Transverse colon (tissue), 4 donors: ENCODE measurements at places on chromosomes 5 and 9. TPM values are rescaled to one million over a fixed set of nuclear protein-coding genes. Genes with fewer than 3 reads are reported as not detected.

GRCh38 chr5:81800797-81801196, 49.9 kb upstream of the SSBP2 start:
- H3K4me1 ChIP-seq: no peaks in the 10 kb centered on the region
- no peaks in the 10 kb centered on the region for H3K36me3 ChIP-seq
- DNase-seq: no peak
- no peaks in the 10 kb centered on the region for H3K27me3 ChIP-seq

- H3K27me3 ChIP-seq: no peaks in the 10 kb centered on the region
- no peaks in the 10 kb centered on the region for H3K36me3 ChIP-seq
- no peak overlapping the region for H3K4me3 ChIP-seq
- no peak for DNase-seq
- H3K27ac ChIP-seq: no peak overlapping the region
Observed at GRCh38 chr5:168171901-168172759, 119.3 kb upstream of the WWC1 start.

GRCh38 chr5:5318426-5319190, 103.9 kb upstream of the ICE1 start:
- H3K4me1 ChIP-seq: no peaks in the 10 kb centered on the region
- no peaks in the 10 kb centered on the region for H3K27me3 ChIP-seq
- no peak overlapping the region for H3K4me3 ChIP-seq
- H3K36me3 ChIP-seq: no peaks in the 10 kb centered on the region

DNA sequence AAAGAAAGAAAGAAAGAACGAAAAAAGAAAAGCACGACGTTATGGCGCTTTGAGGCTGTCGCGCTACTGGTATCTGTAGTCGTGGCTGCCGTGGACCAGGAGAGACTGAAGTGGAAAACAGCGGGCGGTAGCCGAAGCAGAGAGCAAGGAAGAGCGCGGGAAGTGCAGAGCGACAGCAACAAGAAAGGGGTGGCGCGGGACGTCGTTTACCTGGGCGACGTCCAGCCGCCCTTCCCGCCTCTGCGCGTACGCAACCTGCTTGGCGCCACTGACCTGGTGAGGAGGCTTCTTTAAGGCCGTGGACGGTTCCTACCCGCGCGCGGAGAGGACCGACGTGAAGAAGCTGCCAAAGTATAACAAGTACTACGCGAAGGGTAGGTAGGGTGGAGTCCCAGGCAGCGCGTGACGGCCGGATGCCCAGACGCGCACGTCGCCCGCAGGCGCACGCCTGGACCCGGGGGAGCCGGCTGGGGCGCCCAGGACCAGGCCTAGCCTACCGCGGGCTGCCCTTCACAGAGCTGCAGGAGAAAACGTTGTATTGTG, 15.4 kb downstream of the CCL28 start:
- H3K27me3 ChIP-seq: no peaks in the 10 kb centered on the region
- peaks cover 6% of the 10 kb centered on the region for H3K4me1 ChIP-seq
- H3K4me3 ChIP-seq: peak overlapping the region; percentile 27
- DNase-seq: peak; percentile 45

DNA sequence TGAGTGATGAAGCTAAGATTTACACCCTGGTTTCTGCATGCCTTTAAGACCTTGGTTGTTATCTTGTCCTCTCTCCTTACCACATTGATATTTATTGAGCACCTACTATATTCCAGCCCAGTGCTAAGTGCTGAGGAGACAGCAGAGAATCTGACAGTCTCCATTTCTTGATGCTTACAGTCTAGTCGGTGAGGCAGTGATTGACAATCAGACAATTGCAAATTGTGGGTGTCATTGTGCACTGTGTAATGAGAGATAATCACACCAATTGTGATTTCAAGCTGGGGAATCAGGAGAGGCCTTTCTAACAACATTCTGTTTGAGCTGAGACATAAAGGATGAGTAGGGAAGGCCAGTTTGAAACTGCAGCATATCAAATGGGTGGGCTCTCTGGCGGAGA, 41.7 kb upstream of the PPARGC1B start:
- no peaks in the 10 kb centered on the region for H3K4me1 ChIP-seq
- no peak for DNase-seq
- H3K27ac ChIP-seq: no peak overlapping the region
- no peaks in the 10 kb centered on the region for H3K36me3 ChIP-seq
- no peak overlapping the region for H3K4me3 ChIP-seq

GRCh38 chr5:9194509-9194908, 351.4 kb downstream of the SEMA5A start:
- no peaks in the 10 kb centered on the region for H3K4me1 ChIP-seq
- H3K27ac ChIP-seq: no peak overlapping the region
- H3K27me3 ChIP-seq: no peaks in the 10 kb centered on the region
- no peaks in the 10 kb centered on the region for H3K36me3 ChIP-seq
- H3K4me3 ChIP-seq: no peak overlapping the region

DNA sequence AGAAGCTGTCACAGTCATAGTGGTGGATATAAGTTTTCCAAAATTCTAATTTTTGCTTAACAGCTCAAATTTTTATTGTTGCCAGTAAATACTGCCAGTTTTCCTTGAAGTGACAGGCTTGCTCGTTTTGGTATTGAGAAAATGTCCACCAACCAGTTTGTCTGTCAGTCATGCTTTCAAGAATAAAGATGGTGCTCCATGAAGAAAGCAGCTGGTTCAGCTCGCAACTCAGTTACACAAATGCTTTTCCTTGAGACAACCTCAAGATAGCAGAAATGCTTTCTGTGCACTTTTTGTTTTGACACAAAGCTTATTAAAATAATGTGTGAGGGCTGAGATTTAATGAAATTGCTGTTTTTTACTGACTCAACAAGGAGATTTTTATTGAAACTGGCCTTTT, 135.7 kb downstream of the LRRC70 start:
- no peak overlapping the region for H3K27ac ChIP-seq
- H3K4me1 ChIP-seq: no peaks in the 10 kb centered on the region
- no peaks in the 10 kb centered on the region for H3K27me3 ChIP-seq
- H3K4me3 ChIP-seq: no peak overlapping the region
- no peaks in the 10 kb centered on the region for H3K36me3 ChIP-seq

GRCh38 chr5:77065256-77065655, 21.8 kb downstream of the ZBED3 start:
- no peak for DNase-seq
- no peaks in the 10 kb centered on the region for H3K27me3 ChIP-seq

- no peaks in the 10 kb centered on the region for H3K27me3 ChIP-seq
- no peak for DNase-seq
- no peaks in the 10 kb centered on the region for H3K36me3 ChIP-seq
- H3K27ac ChIP-seq: no peak overlapping the region
- H3K4me3 ChIP-seq: no peak overlapping the region
Observed at GRCh38 chr5:34606101-34606500, 50.0 kb upstream of the RAI14 start.

- no peaks in the 10 kb centered on the region for H3K4me1 ChIP-seq
- no peak overlapping the region for H3K27ac ChIP-seq
- DNase-seq: no peak
- H3K36me3 ChIP-seq: no peaks in the 10 kb centered on the region
- no peaks in the 10 kb centered on the region for H3K27me3 ChIP-seq
Observed at GRCh38 chr9:123127512-123128075, 94.1 kb downstream of the GPR21 start.

DNA sequence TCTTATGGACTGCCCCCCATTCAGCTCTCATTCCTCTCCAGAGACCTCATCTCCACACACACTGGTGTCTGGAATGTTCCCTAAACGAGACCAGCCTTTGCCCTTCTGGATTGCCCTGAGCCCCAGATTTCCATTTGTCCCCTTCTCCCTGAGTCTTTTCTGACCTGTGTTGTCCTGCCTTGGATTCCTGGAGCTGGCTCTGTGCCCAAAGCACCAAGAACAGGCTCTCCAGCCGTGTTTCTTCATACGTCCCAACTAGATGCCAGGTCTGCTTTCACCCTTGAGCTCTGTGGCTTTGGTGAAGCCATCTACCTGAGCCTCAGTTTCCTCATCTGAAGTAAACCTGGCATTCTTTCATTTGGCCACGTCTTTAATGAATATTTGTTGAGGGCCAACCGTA, 6.3 kb downstream of the CCDC180 start:
- no peaks in the 10 kb centered on the region for H3K27me3 ChIP-seq
- DNase-seq: no peak
- no peaks in the 10 kb centered on the region for H3K36me3 ChIP-seq

DNA sequence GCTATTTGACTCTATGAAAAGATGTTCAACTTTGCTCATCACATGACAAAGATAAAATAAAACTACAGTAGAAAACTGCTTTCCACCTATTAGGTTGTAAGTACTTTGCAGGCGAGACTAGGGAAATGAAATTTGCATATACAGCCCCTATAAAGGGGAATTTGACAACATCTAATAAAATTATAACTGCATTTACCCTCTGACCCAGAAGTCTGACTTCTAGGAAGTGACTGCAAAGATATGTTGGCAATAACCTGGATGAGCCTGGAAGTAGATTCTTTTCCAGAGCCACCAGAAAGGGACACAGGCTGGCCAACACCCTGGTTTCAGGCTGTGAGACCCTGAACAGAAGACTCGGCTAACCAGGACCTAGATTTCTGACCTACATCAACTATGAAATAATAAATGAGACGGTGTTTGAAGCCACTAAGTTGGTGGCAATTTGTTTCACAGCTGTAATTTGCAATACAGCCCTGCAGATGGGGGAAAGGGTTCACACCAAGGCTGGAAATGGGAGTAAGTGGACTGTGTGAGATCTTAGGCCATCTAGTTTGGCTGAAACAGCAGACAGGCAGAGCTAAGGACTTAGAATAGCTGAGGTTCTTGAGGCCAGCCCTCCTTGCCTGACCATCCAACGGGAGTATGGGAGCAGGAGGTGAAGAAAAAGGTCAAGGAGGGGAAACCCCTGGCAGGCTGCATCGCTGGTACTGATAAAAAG, 106.6 kb downstream of the SIL1 start:
- H3K4me1 ChIP-seq: peaks cover 14% of the 10 kb centered on the region
- no peak overlapping the region for H3K4me3 ChIP-seq
- H3K27me3 ChIP-seq: no peaks in the 10 kb centered on the region

DNA sequence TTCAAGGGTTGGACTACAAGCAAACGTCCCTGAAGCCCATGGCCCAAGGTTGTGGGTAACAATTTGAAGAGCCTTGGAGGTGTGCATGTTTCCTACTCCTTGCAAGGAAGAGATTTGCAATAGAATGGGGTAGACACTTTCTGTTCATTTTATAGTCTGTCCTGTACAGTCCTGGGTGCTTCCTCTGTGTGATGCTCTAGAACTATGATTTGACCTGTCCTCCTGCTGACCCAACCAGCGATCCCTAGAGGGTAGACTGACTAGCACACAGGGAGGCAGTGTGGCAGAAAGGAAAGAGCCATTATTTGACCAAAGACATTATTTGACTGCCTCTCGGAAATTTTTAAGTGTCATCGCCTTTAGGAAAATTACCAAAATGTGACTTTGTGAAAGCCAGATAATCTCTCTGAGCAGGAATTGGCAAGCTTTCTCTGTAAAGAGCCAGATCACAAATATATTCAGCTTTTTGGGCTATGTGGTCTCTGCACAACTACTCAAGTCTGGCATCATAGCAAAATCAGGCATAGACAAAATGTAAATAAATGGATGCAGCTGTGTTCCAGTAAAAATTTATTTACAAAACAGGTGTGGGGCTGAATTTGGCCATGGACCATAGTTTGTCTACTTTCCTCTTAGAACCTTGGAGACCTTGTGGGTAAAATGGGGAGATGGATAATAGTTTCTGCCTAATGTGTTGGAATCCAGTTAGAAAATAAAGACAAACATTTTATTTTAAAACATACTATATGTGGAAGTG, 106.8 kb downstream of the DMRT2 start:
- H3K36me3 ChIP-seq: no peaks in the 10 kb centered on the region
- no peak overlapping the region for H3K4me3 ChIP-seq
- DNase-seq: no peak

DNA sequence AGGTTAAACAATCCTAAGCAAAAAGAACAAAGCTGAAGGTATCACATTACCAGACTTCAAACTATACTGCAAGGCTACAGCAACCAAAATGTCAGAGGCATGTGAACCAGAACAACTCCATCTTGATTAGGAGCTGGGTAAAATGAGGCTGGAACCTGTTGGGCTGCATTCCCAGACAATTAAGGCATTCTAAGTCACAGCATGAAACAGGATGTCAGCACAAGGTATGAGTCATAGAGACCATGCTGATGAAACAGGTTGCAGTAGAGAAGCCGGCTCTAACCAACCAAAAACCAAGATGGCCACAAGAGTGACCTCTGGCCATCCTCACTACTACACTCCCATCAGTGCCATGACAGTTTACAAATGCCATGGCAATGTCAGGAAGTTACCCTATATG, 252.0 kb downstream of the RASEF start:
- H3K4me3 ChIP-seq: no peak overlapping the region
- DNase-seq: no peak
- H3K4me1 ChIP-seq: no peaks in the 10 kb centered on the region
- H3K27me3 ChIP-seq: no peaks in the 10 kb centered on the region
- no peak overlapping the region for H3K27ac ChIP-seq
- no peaks in the 10 kb centered on the region for H3K36me3 ChIP-seq

DNA sequence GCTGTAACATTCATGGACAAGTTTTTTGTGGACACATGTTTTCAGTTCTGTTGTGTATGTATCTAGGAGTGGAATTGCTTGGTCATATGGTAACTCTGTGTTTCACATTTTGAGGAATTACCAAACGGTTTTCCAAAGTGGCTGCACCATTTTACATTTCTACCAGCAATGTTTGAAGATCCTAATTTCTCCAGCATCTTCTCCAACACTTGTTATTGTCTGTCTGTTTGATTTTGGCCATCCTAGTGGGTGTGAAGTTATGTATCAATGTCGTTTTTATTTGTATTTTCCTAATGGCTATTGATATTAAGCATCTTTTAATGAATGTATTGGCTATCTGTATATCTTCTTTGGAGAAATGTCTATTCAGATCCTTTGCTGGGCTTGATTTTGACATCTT, 6.9 kb downstream of the TMEFF1 start:
- no peaks in the 10 kb centered on the region for H3K36me3 ChIP-seq
- H3K4me3 ChIP-seq: no peak overlapping the region
- peaks cover 5% of the 10 kb centered on the region for H3K27me3 ChIP-seq
- no peak for DNase-seq
- no peak overlapping the region for H3K27ac ChIP-seq

DNA sequence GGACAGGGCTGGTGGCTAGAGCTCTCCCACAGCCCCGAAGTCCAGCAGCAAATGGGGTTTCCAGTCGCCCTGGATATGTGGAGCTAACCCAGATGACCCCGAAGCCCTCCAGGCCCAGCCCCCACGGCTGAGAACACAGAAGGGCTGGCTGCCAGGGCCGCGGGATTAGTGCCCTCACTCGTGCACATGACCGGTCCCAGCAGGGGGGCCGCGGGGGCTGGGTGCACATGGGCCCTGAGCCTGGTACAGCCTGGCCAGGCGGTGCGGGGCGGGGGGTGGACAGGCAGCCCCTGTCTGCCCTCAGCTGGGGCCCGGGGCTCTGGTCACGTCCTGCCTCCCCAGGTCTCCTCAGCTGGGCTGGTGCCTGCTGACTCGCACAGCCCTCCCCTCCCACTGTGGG, 5.9 kb downstream of the SSNA1 start:
- H3K27me3 ChIP-seq: no peaks in the 10 kb centered on the region
- no peak for DNase-seq
- no peak overlapping the region for H3K4me3 ChIP-seq
- peak overlapping the region; percentile 82 for H3K27ac ChIP-seq

- no peaks in the 10 kb centered on the region for H3K27me3 ChIP-seq
- no peak for DNase-seq
- no peaks in the 10 kb centered on the region for H3K4me1 ChIP-seq
- no peak overlapping the region for H3K27ac ChIP-seq
- no peaks in the 10 kb centered on the region for H3K36me3 ChIP-seq
Observed at GRCh38 chr9:19967216-19967887, 178.5 kb upstream of the SLC24A2 start.

QSOX2 gene
- total RNA-seq: 5.2 TPM

PCDHB7 gene
- total RNA-seq: 0.37 TPM

SYK gene
- total RNA-seq: 34.9 TPM

CDX1 gene
- 249 TPM for total RNA-seq

PNPLA7 gene
- total RNA-seq: 21.6 TPM

HTR4 gene
- 17.6 TPM for total RNA-seq

ENHO gene
- total RNA-seq: 1.7 TPM

ANKRD33B gene
- total RNA-seq: 1.2 TPM

SPINK1 gene
- 22.5 TPM for total RNA-seq

TXNDC8 gene
- total RNA-seq: not detected

PCDHGC5 gene
- 1.1 TPM for total RNA-seq
